ENCODE measurements at places on chromosomes 1 and 21. TPM values are rescaled to one million over a fixed set of nuclear protein-coding genes. Genes with fewer than 3 reads are reported as not detected.

Gene ZNF672
- total RNA-seq: 25.6 TPM

Gene DNAJC16
- total RNA-seq: 22.3 TPM

Gene ASPM
- 0.33 TPM for total RNA-seq

Gene PINK1
- 73.7 TPM for total RNA-seq

Gene THEMIS2
- 122 TPM for total RNA-seq

Data from subcutaneous adipose tissue (tissue), 4 donors.